ENCODE measurements at places on chromosomes 12 and 14. TPM values are rescaled to one million over a fixed set of nuclear protein-coding genes. Genes with fewer than 3 reads are reported as not detected.

RHOJ gene
- 76.3 TPM for total RNA-seq

KRT83 gene
- not detected for total RNA-seq

HVCN1 gene
- total RNA-seq = 6.1 TPM

MANSC4 gene
- total RNA-seq = not detected

TSPAN19 gene
- total RNA-seq = under 0.01 TPM

LMO3 gene
- total RNA-seq = not detected

NIN gene
- 49.1 TPM for total RNA-seq

TROAP gene
- total RNA-seq = 4.3 TPM

SLCO1C1 gene
- total RNA-seq = not detected

RNASE7 gene
- total RNA-seq = not detected

RFX4 gene
- not detected for total RNA-seq

FAR2 gene
- total RNA-seq = 61.9 TPM
